Activated T-cell treated with anti-CD3 and anti-CD28 coated beads for 1 hour (primary cell): ENCODE measurements at places on chromosomes 11 and 22.

GRCh38 chr11:77444261-77444660, 29.6 kb downstream of the PAK1 start:
- no peak for DNase-seq

DNA sequence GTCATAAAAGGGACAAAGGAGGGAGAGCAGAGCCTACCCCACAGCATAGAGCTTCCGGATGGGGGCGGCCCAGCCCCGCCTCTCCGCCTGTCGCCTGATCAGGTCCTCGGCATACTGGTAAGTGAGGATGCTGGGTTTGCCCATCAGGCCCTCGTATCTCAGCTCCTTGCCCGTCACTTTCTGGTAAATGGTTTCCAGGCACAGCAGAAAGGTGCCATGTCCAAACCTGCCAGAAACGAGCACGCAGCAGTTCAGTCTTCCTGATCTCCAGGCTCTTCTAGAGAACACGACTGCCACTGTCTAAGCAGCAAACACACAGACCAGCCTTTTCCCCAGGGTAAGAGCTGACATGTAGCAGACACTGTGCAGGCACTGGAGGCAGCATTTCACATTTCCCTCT, 17.4 kb upstream of the TMEM121B start:
- no peak for DNase-seq

DNA sequence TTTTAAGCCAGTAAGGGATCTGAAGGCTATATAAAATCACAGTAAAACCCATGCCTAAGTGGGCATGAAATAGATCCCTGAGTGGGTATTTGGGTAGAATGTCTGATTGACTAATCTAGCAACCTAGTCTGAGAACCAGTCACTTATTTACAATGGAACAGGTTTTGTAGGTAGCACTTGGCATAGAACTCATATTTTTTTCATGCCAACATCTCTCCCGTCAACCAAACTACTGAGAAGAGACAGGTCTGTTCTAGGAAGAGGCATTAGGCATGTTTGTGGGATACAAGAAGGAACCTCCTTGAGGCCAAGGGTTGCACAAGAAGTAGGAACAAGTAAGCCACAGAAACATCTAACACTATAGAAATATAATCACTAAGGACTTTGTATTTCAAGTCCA, 840.4 kb upstream of the TENM4 start:
- DNase-seq: no peak

DNA sequence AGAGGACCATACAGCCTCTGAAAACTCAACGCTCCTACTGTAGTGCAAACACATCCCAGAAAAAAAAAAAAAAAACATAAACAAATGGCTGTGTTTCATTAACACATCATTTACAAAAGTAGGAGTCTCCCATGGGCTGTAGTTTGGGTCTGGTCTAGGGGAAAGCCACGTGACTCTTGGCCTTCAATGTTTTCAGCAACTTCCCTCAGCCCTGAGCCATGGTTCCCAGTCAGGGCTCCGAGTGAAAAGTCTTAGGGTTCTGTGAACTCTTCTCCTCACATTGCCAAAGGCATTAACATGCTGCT, 58.5 kb downstream of the CSNK2A3 start:
- DNase-seq: no peak

DNA sequence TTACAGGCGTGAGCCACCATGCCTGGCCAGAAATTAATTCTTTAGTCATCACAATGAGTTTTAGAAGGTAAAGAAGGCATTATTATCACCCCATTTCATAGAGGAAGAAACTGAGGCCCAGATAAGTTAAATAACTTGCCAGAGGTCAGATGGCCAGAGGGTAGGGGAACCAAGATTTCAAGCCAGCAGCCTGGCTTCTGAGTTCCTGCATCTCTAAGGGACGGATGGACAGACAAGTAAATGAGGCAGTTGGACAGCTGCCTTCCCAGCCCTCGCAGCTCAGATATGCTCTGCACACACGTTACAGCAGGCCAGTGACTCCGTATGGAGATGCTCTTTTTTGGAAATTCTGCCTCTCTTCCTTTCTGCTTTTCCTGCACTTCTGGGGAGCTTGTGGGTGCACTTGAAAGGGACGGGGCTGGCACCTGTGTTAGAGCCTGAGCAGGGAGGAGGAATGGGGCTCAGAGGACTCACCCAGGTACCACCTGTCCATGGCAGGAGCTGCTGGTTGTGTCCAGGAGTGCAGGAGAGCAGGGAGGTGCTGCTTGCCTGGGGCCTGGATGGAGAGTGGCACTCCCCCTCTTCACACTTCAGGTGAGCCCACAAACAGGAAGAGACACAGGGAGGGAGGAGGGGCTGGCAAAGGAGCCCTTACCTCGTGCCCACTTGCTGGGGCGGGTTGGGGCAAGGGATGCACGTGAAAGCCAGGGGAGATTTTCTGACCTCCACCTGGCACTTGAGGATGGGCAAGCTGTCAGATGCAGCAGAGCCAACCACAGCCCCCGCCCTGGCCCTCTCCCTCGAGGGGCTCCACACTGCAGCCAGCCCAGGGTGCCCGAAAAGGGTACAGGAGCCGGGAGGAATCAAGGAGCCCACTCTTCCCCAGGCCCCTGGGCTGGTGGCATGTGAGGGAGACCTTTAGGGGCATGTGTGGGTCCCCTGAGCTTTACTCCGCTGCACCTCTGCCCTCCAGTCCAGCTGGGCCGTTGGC, 3.3 kb upstream of the FXYD2 start:
- DNase-seq: no peak

DNA sequence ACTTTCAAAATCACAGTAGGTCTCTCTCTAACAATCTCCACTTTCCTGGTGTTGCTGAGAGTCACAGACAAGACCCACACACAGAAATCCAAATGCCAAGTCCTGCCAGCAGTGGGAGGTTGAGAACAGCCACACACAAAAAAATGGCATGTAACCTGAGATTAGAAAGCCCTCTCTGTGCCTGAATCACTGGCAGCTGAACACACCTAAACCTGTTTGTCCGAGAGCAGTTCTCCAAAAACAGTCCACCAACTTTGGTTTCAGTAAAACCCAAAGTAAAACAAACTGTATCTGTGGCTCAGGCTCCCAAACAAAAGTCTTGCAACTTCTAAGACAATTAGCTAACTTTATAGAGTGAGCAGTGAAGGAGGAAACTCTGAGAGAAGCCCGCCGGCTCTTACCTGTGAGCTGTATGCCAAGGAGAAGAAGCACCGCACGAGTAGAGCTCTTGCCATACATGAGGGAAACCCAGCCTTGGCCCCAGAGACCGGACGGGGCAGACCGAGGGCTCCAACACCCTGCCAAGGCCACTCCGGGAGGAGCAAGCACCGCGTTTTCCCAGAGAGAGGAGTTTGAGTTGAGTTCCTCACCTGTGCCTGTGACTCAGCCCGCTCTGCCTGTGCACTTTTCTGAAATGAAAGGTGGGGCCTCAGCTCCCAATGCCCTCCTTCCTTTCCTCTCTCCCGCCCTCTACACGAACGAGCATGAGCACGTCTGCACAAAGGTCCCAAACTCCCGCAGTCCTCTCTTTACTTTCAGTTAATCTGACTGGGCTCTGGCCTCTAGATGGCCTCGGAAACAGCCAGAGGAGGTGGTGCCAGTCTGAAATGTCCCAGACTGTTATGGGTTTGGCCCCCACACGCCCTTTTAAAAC, at the start of gene MPZL2:
MPZL2 (minus strand) TSS at position 603 of the 874 bp plus-strand sequence; CDS start at position 459, 144 bp downstream.
- DNase-seq: no peak
